Effector memory CD4-positive, alpha-beta T cell (primary cell): ENCODE measurements at places on chromosomes 6 and 20.

DNA sequence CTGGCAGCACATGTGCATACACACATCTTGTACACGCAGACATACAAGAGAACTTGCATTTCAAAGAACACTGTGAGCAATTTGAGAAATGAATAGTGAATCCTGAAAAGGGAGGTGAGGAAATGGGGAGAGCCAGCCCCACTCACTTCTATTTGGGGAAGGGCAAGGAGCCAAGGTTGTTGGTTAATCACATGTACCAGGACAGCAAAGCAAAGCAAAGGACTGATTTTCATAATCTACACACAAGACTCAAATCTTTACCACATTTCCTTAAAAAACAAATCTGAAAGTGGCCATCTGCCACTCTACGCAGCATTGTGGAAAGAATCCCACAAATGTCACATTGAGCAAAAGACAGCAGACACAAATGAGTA lies 35.0 kb upstream of the KIF16B start:
- no peak for DNase-seq

GRCh38 chr6:14540276-14540675 lies 422.7 kb downstream of the CD83 start:
- no peak for DNase-seq

DNA sequence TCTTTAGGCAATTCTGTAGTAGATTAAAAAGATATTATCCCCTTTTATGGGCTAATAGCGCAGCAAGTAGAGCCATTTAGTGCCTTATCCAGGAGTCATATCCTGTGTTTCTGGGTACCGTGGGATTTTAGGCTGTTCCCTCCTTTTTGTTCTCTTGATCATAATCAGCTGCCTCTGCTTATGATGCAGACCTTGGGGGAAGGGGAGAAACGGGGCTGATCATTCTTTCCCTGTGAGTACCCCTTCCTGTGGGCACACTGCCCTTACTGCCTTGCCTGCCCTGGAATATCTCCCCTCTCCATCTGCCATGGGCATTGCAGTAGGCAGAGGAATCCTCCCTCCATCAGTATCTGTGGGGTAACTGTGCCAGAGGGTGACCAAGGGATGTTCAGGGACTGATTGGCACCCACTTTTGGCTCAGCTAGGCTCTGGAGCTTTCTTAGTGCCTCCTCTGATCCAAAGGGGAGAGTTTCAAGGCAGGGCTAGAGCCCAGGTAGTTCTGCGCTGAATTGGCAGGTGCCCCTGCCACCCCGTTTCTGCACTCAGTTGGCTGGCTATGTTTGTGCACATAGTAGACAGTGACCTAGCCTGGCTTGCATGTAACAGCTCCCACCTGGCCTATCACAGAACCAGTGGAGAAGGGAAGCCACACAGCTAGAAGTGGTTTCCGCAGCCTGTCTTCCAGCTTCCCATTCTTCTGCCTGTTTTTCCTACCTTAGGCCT lies 103.3 kb downstream of the FIG4 start:
- no peak for DNase-seq

DNA sequence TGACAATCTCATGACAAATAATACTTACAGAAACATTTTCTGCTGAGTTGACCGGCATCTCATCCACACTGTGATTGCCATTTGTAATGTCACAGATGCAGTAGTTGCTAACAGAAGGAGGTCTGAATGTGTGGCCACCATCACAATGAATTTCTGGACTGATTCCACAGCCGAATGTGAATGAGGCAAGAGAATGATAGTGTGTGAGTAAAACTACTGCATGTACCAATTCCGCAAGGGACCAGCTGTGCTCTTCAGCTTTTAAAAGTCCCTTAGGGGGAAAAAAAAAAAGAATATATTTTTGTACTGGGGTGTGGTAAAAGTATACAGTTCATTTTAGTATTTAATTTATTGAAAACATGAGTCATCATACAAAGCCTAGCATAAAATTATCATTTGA lies 96.2 kb downstream of the SESN1 start:
- no peak for DNase-seq

DNA sequence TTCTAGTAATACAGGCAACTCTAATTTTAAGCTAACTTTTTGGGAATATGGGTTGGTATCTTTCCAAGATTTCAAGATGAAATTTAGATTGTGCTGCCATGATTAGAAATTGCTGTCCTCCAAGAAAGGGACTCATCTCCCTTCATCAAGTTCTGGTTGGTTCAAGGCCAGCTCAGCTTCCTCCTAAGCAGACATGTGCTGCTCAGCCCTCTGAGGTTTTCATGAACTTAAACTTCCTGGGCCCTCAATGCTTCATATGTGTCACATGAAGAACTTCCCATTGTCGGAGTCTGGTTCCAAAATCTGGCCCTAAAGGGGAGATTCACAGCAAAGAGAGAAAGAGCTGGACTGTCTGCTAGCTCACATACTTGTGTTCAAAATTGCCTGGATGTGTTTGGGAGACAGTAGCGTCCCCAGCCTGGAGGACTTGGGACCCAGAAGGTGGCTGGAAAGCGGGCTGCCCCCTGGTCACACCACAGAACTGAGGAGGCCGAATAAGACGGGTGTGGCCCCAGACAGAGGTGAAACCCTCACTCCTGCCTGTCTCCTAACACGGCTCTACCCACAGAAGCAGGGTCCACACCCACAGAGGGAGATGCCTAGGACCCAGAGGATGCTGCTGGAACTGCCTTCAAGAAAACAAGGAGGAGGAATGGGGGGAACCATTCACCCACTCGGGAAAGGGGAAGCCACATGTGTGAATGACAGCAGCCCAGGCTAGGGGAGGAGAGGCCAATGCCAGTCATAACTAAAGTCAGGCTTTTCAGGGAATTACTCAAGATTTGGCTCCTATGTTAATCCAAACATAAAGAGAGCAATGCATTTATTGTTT lies 54.3 kb upstream of the GPR31 start:
- DNase-seq: no peak

DNA sequence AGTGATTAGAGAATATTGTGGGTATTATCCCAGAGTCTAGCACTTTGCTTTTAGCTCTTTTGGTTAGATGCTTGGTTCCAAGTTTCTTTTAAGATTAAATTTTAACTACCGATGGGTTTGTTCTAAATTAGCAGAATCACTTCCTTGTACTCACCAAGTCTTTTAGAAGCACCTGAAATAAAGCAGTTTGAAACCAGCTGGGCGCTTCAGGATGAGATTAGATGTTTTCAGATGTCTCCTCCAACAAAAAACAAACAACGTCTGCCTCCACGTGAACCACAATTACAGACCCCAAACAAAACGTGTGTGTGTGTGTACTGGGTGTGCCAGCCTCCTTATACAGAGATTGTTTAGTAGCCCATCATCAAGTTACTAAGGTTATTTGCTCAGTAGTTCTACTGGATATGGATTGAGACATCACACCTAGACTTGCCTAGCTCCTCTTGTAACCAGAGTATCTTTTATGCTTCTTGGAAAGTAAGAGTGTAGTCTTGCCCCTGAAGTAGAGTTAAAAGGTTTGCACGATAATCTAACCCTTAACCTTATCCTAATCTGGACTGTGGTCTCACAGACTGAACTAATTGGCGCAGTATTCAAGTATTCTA lies 2.3 kb downstream of the DSTN start:
- no peak for DNase-seq

DNA sequence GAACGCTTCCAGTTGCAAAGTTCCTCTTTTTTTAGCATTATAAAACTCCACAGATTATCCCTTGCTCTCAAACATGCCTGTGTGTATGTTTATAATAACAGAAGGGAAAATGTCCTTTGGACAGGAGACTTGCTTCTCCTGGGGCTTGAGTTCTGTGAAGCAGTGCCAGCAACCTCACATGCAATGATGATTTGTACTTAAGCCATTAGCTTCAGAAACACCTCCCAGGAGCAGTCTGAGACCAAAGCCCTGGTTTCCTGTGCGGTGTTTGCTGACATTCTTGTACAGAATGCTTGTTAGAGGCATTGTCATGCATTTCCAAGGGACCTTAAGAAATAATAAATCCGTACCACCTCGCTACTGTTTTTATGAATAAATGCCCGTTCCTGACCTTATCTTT lies 752.8 kb downstream of the CBLN4 start:
- no peak for DNase-seq

- DNase-seq: no peak
Measured at GRCh38 chr6:169555971-169556617, 145.7 kb downstream of the WDR27 start.

DNA sequence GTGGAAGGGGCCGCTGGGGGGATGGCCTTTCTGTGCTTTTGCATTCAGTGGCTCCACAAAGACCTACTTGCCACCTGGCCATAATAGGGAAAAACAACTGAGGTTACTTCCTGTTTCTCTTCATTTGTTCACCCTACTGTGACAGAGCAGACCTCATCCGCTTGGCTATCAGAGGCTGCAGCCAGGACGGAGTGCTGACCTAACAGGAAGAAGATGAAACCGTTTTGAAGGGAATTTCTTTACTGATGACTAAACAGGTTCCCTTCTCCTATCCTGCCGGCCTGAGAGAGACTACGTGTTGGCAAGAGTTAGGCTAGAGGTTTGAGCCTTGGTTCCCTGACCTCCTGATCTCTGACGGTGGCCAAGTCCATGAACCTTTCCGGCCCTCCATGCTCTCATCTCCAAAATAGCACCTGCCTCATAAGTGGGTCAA lies 21.3 kb downstream of the PRR18 start:
- no peak for DNase-seq

DNA sequence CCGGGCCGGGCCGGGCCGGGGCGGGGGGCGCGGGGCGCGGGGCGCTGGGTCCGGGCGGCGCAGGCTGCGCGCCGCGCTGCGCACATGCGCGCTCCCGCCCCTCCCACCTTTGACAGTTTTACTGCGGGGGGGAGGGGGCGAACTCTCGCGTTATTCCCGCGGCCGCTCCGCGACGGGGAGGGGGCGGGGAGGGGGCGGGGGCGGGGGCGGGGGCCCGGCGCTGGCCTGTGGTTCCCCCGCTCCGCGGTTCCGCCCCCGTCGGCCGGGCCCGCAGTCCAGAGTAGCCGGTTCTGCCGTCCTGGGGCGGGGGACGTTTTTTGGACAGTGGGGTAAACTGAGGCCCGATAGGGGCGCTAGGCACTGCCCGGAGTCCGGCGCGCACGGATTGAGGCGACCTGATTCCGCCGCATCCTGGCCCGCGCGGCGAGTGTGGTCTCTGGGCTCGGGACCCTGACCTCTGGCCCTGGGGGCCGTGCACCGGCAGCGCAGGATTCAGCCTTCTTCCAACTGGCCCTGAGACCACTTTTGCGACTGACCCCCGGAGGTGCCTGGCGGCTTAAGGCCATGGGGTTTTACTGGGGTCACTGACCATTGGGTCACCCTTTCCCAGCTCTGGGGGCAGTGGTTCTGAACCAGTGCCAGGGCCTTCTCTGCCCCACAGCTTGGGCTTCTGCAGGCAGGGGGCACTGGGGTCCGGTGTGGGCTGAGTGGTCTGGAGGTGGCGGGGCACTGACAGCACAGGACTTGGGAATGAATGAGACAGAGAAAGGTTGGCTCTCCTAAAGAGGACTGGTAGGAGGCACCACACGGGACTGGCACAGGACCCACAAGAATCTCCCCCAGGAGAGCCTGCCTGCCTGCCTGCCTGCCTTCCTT lies at the start of gene ZNF512B:
Gene ZNF512B, minus strand, starts transcription at position 93 of the 876 bp plus-strand sequence. CDS start 1,980 bp downstream, outside the sequence.
- no peak for DNase-seq

DNA sequence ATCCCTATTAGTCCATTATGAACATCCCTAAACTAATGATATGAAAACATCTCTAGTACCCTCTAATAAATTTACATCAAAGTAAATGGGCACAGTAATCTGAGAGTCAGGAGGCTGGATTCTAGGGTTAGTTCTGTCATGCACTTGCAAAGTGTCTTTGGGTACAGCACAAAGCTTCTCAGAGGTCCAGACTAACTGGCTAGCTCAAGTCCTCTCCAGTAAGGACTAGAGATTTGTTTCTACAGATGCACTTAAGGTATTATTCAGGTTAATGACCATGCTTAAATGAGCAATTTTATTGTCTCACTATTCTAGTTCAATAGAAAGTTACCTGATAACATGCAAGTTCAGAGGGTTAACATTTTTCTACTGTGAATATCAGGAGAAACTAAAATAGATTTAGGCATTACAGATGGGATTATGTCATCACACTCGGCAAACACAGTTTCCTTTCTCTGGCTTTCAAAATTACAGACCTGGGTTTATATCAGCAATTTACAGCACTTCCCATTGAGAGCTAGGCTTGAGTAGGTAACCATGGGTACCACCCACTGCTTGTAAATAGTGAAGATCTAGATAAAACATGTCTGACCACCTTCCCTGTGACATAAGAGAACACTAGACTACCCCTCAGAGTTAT lies 402.9 kb upstream of the RUNX2 start:
- peak; percentile 21 for DNase-seq

DNA sequence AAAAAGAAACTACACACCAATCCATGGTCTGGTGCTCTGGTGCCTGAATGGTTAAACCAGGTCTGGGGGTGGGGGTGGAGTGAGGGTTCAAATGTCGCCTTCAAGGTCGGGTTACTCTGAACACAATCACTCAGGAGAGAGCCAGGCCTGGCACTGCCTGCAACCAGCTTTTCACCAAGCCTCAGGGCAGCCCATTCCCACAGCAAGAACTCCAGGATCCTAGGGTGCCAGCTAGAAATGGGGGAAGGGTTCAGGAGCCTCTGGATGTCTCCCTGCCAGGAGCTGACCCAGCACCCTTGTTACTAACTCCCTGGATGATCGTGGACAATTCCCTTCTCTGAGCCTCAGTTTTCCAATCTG lies 6.7 kb downstream of the SDC4 start:
- DNase-seq: no peak

- no peak for DNase-seq
Measured at GRCh38 chr6:14848019-14848418, 397.9 kb upstream of the JARID2 start.

DNA sequence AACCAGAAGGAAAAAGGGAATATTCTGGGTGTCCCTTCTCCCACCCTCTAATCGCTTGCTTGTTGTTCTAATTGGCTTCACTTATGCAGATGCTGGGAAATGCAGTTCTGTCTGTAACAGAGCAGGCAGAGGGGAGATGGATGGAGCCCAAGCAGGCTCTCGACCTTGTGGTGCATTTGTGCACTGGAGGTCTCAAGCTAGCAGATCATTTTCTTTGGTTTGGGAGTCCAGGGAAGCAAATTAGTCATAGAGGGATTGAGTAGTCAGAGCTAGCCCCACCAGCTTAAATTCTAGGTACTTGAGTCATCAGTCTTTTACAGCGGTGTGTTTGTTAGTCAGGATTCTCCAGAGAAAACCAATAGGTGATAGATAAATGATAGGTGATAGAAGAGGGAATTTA lies 234.7 kb upstream of the ECI2 start:
- DNase-seq: no peak

GRCh38 chr20:40583636-40584035 lies 105.4 kb downstream of the MAFB start:
- DNase-seq: no peak

- peak; percentile 5 for DNase-seq
Measured at GRCh38 chr20:41734506-41734945, 116.3 kb upstream of the CHD6 start.

DNA sequence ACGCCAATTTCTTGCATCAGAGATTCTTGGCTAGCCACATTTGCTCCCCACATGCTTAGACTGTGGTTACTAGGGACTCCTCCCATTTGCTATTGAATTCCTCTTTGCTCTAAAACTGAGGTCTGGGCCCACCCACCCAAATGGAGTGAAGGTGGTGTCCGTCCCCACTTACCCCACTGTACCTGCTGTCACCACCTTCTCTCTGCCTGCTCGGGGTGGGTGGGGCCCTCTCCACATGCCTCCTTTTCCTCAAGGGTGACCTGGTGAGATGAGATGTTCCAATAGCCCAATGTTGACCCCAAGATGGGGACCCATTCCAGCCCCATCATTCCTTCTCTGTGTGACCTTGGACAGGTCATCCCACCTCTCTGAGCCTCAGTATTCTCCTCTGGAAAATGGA lies 74.6 kb downstream of the GNAS-AS1 start:
- DNase-seq: no peak
